AG10803 (cell line): ENCODE measurements at places on chromosomes 11 and 22.

- DNase-seq: no peak
Observed at GRCh38 chr11:66861038-66861773, 4.3 kb downstream of the LRFN4 start.

DNA sequence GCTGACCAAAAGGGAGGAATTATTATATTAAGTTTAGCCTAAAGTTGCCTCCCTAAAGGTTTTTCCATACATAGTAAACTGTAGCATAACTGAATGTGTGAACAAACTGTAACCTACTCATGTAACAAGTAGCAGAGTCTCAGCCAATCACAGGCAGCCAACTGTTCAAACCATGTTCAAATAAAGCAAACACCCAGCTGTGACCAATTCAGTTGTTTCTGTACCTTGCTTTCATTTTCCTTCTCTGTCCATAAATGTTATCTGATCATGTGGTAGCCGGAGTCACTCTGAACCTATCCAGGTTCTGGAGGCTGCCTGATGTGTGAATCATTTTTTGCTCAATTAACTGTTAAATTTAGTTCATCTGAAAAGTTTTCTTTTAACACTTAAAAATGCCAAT is 373.5 kb downstream of the GUCY1A2 start:
- no peak for DNase-seq

- DNase-seq: no peak
Observed at GRCh38 chr11:35721651-35722282, 59.2 kb downstream of the TRIM44 start.

GRCh38 chr22:40477683-40478337 is 107.4 kb downstream of the SGSM3 start:
- no peak for DNase-seq

GRCh38 chr22:39348909-39349505 is 784 bp upstream of the SYNGR1 start:
- no peak for DNase-seq

- DNase-seq: peak; percentile 77
Observed at GRCh38 chr22:30609260-30610185, 2.5 kb downstream of the TCN2 start.

GRCh38 chr11:95994329-95994728 is 70.4 kb upstream of the MTMR2 start:
- no peak for DNase-seq
